ENCODE measurements at places on chromosomes 3 and 15. TPM values are rescaled to one million over a fixed set of nuclear protein-coding genes. Genes with fewer than 3 reads are reported as not detected.

GRCh38 chr3:134300520-134300919 lies 49.9 kb upstream of the RYK start:
- DNase-seq = no peak

GRCh38 chr3:128321418-128321817 lies 145.3 kb downstream of the DNAJB8 start:
- DNase-seq = no peak

- no peak for DNase-seq
Observed at GRCh38 chr3:81694662-81695061, 66.8 kb downstream of the GBE1 start.

- no peak for DNase-seq
Observed at GRCh38 chr3:81545572-81545971, 215.9 kb downstream of the GBE1 start.

GRCh38 chr3:41602121-41602520 lies 359.8 kb downstream of the ULK4 start:
- no peak for DNase-seq

- DNase-seq = no peak
Observed at GRCh38 chr3:140752499-140752898, 74.6 kb downstream of the TRIM42 start.

- no peak for DNase-seq
Observed at GRCh38 chr3:20250786-20251185, 64.8 kb upstream of the SGO1 start.

DNA sequence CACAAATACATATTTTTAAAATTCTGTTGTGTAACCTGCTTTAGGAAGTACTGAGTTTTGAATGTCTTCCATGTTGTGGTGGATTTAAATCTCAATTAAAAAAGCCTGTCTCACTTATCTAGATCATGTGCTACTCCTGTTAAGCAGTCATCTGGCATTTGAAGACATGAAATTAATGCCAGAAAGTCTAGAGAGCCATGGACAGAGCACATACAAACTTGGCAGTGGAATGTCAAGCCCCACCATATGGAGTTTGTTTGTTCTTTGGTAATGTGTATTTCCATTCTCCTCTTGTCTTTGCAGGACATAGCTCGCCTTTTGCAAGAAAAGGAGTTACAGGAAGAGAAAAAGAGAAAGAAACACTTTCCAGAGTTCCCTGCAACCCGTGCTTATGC lies 39.3 kb upstream of the UTS2B start:
- DNase-seq = no peak

Gene CMTM8
- 5.0 TPM for total RNA-seq

Gene CYP1A2
- not detected for total RNA-seq

Gene EHHADH
- 5.4 TPM for total RNA-seq
